ENCODE measurements at places on chromosomes 3 and 15.
A peak's percentile ranks its signal among the peaks of the same experiment; 100 is the strongest.

DNA sequence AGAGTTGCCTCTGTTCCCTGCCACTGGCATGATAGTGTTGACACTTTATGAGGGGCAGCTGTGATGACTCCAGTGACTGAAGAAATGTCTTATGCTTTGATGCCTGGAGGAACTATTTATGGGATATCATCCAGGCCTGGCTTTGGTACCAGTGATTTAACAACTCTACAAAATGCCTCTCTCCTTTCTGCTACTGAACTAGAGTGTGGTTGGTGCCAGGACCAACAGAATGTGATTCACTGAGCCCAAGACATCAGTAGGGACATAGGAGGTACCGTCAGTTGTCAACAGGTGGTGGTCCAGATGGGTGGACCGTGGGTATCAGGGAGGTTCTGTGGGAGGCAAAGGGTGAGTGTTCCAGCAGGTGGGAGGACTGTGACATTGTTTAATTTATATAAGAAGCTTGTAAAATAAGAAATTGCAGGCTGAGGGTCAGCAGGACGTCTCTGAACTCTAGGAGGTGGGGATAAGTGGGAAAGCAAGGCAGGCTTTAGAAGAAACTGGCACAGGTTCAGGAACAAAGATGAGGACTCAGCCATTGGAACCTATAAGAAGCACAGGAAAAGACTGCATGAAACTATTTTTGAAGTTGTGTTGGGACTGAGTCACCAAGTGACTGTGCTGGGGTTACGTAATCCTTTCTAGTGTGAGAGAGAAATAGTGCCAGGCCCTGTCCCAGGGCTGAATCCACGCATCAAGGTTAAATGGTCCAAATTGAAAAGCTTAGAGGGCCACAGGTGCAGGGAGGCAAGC lies 28.5 kb upstream of the SLC7A14 start:
- no peak for DNase-seq

DNA sequence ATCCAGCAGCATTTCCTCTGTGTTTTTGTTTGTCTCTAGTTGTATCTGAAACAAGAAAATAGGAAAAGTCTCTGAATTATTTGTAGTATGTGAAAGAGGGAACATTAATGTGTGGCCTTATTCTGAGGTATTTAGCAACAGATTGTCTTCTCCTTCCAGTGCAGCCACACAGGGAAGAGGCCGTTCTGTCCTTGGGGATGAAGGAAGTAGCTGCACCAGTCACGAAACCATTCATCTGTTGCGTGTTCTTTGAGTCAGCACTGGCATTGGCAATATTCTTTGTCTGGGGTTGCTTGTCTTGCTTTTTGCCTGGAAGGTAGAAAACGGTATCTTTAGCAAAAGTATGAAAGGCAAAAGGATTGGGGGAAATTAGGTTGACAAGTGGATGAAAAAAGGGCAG lies 91.6 kb downstream of the CDIN1 start:
- no peak for DNase-seq

DNA sequence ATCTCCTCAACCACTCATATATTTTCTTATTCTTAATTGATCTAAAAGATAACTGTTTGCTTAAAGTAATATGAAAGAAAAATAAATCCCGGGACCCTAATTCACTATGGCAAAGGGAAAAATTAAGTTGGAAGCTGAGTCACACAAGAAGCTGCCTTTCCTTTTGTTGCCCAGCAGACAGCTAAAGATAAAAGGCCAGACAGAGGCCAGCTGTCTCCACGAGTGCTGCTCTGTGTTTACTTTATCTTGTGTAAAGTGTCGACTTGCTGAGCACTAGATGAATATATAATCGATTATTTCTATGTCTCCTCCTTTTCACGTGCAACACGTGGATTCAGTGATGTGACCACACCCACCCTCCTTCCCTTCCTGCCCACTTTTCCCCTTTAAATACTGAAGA lies 52.8 kb upstream of the NSMCE3 start:
- DNase-seq = no peak

- no peak for DNase-seq
Measured at GRCh38 chr3:147422196-147422595, 13.0 kb downstream of the ZIC1 start.

- no peak for DNase-seq
Measured at GRCh38 chr15:73650416-73651126, 17.4 kb upstream of the NPTN start.

- DNase-seq = no peak
Measured at GRCh38 chr3:188861842-188862744, 309.7 kb upstream of the TPRG1 start.

DNA sequence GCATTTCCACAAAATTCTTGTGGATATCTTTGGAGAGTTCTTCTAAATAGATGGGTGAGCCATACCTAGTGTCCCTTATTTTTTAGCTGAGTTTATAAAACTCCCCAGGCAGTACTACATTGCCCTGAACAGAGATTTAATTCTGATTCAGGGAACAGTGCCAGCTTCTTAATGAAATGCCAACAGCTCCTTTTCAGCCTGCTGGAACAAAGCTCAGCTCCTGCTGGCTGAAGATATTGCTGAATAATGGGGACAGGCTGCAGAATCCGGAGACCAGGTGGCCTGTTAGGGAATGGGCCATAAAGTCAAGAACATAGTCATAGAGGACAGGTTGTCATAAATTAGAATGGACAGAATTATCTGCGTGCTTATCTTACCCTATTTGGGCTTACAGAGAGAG lies 8.9 kb downstream of the HGD start:
- no peak for DNase-seq

DNA sequence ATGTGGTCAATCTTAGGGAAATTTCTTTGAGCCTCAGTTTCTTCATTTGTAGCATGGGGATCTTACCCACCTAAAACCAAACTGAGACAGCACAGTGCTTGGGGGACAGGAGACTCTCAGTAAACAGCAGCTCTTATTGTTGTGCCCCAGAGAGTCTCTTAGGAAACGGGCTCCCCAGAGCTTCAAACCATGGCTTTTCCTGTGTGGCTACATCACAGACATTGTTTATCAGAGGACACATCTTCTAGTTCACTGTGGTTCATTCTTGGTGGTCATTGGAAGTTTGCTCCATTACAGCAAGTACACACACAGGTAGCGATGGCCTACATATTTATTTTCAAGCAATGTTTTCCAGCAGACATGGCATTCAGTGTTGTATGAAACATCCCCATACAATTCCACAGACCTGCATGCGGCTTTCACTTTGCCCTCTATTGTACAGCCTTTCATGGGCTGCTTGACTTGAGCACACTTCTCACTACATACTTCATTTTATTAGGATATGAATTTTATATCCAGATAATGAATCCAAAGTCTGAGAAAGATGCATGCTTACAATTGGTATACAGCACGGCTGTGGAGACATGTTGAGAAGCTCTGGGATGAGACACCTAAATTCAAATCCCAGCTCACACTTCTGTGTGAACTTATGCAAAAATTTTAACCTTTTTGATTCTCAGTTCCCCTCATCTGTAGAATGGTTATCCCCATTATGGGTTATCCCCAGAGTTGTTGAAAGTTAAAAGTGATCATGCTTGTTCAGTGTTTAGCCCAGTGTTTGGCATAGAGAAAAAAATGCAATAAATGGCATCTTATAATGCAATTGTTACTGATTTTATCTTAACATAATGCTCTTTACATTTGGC lies 84.8 kb upstream of the ICE2 start:
- no peak for DNase-seq

DNA sequence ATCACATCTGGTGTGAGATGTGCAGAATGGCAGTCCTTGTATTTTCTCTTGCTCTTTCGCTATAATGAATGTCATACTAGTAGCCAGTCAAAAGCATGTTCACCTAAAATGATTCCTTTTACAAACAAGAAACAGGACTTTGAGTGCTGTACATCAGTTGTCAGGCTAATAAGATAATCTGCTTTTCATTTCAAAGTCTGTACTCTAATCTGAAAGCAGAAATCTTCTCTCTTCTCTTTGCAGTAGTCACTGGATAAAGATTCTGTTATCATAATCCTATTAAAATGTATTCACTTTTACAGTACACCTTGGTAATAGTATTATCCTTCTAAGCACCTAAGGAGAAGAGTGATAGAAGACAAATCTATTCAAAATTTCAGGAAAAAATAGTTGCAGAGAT lies 300.1 kb downstream of the MFSD1 start:
- no peak for DNase-seq

- DNase-seq = no peak
Measured at GRCh38 chr3:135756106-135756668, 209.3 kb upstream of the PPP2R3A start.

- no peak for DNase-seq
Measured at GRCh38 chr3:59127071-59127470, 77.2 kb upstream of the CFAP20DC start.

DNA sequence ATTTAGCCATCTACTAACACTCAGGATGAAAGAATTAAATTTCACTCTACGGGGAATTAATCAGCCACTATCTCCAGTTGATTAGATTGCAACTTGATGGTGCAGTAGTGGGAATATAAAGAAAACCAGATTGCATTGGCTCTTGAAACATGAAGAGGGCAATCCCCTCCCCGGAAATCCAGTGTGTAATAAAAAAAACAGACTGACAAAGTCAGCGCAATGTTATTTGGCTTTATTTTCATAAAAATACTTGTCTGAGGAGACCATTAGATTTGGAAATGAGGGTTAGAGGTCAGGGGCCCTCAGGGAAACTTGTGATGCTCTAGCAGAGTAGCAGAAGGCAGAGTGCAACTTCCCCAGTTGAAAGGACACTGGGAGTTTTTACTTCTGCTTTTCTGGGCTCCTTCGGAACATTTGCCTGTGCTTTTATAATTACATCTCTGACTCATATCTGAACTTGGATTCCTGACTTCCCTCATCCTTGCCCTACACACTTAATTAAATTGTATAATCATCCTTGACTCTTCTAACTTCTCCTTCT lies 326.8 kb downstream of the TUSC7 start:
- DNase-seq = no peak

- no peak for DNase-seq
Measured at GRCh38 chr3:194492001-194492400, 5.2 kb upstream of the ATP13A3 start.

GRCh38 chr15:71443538-71443937 lies 328.3 kb downstream of the THSD4 start:
- peak; percentile 8 for DNase-seq

DNA sequence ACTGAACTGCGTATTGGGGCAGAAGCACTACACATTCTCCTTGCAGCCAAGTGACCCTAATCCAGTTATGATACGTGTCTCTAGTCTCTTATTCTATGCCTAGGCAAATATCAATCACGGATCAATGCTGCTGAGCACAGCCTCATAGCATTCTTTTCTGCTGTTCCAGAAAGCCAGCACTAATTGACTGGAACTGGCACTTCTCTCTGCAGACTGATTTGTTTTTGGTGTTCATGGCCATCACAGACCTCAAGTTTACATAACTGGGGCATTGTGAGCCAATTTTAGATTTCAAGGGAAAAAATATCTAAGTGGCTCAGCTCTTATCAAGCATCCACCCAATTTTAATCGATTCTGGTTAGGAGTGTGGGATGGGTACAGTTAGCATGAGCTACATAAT lies 37.9 kb downstream of the GLDN start:
- no peak for DNase-seq

DNA sequence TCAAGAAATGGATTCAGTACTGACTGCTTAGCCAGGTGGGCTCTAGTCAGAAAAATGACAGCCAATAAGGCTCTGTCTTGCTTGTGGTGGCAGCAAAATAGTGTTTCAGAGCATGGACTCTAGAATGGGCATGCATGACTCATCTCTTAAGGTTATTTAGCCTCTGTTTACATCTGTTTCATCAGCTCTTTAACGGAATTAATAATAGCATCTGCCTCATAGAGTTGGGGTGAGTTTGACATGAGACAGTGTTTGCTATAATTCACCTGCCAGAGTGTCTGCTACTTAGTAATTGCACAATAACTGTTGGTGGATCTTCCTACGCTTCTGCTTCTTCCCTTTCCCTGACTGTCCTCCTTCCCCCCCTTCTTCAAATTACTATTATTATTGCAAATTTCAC lies 350.4 kb upstream of the SEMA6D start:
- no peak for DNase-seq

DNA sequence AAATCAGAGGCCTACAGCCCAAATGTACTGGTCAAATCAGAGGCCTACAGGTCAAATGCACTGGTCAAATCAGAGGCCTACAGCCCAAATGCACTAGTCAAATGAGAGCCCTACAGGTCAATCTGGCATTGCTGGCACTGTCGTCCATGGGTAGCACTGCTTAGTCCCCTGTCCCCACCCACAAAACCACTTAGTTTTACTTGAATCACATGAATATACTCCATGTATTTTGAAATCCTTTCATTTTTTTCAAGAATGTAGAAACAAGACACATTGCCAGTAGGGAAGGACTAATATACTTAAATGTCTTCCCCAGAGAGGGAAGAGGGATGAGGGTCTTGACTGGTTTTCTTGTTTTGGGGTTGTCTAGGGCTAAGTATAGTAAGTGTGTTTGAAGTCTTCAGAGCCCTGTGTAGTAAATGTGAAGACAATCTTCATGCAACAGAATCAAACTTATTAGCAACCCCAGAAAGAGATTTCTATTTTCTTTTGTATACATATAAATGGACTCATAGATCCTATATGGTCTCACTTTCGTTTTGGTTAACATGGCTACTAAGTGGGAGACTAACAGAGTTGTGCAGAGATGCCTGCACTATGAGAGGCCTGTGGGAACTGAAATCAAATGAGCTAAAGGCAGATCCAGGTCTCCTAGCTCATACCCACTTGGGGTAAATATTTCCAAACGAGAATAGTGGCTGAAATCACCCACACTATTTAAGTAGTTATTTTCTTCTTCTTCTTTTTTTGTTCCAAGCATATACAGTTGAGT lies 38.3 kb upstream of the DCUN1D1 start:
- DNase-seq = no peak

DNA sequence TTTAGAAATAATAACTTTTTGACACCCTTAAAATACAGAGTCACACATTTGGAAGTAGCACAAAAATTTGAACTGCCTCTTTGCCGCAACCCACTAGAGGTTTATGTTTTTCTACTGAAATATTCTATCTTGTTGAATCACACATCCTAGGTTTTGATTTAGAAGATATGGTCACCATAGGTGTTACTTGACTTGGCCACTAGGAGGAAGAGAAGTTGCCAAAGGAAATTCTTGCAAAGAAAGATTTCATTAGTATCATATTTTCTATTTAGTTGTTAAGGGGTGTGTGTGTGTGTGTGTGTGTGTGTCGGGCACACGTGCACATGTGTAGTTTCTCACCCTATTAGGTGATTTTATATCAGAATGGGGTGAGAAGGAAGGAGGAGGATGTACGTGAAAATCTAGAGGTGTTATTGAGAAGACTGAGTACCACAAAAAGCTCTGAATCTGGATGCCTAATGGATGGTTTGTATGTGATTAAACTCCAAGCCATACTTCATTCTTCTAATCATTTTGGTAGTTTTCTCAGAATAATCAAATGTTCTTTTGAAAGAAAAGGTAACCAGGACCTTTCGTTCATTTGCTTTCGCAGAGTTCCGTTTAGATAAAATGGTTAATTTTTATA lies 31.5 kb downstream of the ZFAND6 start:
- DNase-seq = no peak

- no peak for DNase-seq
Measured at GRCh38 chr3:20809356-20809755, 623.4 kb upstream of the SGO1 start.

- DNase-seq = no peak
Measured at GRCh38 chr15:75149867-75150709, 51.6 kb upstream of the C15orf39 start.

GRCh38 chr15:94135486-94136147 lies 95.7 kb upstream of the MCTP2 start:
- DNase-seq = no peak
